ENCODE measurements at places on chromosomes 11 and 22. TPM values are rescaled to one million over a fixed set of nuclear protein-coding genes. Genes with fewer than 3 reads are reported as not detected.
A peak's percentile ranks its signal among the peaks of the same experiment; 100 is the strongest.

DNA sequence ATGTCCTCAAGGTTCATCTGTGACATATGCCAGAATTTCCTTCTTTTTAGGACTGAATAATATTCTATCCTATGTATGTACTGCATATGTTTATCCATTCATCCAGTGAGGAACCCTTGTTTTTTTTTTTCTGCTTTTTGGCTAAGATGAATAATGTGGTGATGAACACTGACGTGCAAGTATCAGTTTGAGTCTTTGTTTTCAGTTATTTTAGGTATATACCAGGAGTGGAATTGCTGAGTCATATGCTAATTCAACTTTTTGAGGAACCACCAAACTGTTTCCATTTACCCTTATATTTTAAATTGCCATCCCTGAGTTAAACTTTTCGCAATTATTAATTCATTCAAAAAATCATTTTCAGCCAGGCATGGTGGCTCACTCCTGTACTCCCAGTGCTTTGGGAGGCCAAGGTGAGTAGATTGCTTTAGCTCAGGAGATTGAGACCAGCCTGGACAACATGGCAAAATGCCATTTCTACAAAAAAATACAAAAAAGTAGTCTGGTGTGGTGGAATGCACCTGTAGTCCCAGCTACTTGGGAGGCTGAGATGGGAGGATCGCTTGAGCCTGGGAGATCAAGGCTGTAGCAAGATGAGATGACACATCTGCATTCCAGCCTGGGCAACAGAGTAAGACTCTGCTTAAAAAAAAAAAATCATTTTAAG, 64.2 kb downstream of the MICAL2 start:
- H3K4me1 ChIP-seq = no peaks in the 10 kb centered on the region
- H3K27ac ChIP-seq = peak overlapping the region; percentile 21
- H3K4me3 ChIP-seq = no peak overlapping the region
- no peak for DNase-seq

DNA sequence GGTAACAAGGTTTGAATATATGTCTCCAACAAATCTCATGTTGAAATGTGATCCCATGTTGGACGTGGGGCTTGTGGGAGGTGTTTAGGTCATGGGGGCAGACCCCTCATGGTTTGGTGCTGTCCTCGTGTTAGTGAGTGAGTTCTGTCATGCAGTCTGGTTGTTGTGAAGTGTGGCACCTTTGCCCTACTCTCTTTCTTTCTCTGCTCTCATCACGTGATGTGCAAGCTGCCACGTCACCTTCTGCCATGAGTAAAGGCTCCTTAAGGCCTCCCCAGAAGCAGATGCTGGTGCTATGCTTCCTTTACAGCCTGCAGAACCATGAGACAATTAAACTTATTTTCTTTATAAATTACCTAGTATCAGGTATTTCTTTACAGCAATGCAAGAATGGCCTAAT, 218.3 kb downstream of the NXPE2 start:
- no peaks in the 10 kb centered on the region for H3K36me3 ChIP-seq
- no peak overlapping the region for H3K27ac ChIP-seq
- no peaks in the 10 kb centered on the region for H3K27me3 ChIP-seq
- no peaks in the 10 kb centered on the region for H3K4me1 ChIP-seq
- no peak for DNase-seq

DNA sequence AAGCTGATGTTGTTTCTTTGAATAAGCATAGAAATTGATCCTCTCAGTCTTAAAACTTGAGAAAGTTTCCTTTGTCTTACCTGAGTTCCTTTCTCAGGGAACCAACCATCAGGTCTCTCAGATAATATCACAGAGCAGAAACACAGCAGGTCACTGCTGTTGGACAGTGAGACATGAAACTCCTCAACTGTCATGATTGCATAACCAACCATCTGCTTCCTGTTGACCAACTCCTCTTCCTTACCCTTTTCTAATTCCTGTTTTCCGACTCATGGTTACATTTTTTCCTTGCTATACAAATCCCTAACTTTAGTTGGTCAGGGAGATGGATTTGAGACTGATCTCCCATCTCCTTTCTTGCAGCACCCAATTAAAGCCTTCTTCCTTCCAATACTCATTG, 845.3 kb downstream of the FAM181B start:
- H3K36me3 ChIP-seq = no peaks in the 10 kb centered on the region
- H3K4me3 ChIP-seq = no peak overlapping the region
- H3K27ac ChIP-seq = no peak overlapping the region

- H3K4me1 ChIP-seq = no peaks in the 10 kb centered on the region
- H3K27ac ChIP-seq = no peak overlapping the region
- no peak for DNase-seq
These were observed 976 bp downstream of the HBD start for GRCh38 chr11:5233307-5233706.

GRCh38 chr22:29733362-29734201, 13.8 kb downstream of the CABP7 start:
- H3K4me3 ChIP-seq = no peak overlapping the region
- no peak for DNase-seq
- H3K27me3 ChIP-seq = no peaks in the 10 kb centered on the region
- no peaks in the 10 kb centered on the region for H3K4me1 ChIP-seq

DNA sequence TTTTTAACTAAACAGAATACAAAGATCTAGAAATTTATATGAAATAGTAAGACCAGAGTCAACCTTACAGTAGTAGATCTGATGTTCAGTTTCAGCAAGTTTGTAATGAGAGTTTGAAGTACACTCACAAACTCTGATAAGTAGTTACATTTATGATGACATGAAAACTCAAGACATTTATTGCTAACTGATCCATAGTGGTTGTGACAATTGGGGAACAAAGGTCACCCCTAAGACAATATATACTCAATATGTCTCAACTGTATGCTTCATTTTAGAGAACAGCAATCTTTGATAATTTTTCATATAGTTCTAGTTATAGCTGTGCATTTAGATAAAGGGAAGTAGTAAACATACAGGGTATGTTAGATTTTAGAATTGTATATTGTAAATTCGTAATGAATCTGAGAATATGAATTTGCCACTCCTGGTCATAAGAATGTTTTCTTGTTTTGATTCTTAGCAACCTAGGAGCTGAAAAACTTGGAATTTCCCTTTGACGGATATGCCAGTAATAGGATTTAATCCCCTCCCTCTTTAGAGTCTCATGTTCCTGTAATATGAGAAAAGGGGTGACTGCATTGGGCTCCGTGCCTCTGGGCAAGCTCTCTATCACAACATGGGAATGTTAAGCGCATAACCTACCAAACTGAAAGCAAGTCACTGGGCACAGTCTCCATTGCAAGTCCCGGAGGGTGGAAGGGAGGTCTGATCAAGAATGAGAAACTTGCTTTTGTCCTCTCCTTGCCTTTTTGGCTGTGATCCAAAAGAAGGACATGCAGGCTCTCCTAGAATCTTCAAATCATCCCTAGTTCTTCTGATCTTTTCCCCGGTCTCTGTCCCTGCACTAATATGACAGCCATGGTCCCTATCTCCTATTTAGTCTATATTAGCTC, 11.4 kb downstream of the OR10D3 start:
- H3K4me3 ChIP-seq = no peak overlapping the region
- peak; percentile 2 for DNase-seq
- no peaks in the 10 kb centered on the region for H3K4me1 ChIP-seq
- H3K36me3 ChIP-seq = no peaks in the 10 kb centered on the region
- H3K27me3 ChIP-seq = no peaks in the 10 kb centered on the region

- no peaks in the 10 kb centered on the region for H3K27me3 ChIP-seq
- no peak for DNase-seq
- no peak overlapping the region for H3K27ac ChIP-seq
- H3K36me3 ChIP-seq = no peaks in the 10 kb centered on the region
- no peak overlapping the region for H3K4me3 ChIP-seq
- peaks cover 17% of the 10 kb centered on the region for H3K4me1 ChIP-seq
These were observed 128.7 kb upstream of the TOP3B start for GRCh38 chr22:22111267-22111751.

CNGA4 gene
- 0.15 TPM for total RNA-seq

E2F8 gene
- total RNA-seq = 16.5 TPM

PANX3 gene
- not detected for total RNA-seq

ANKK1 gene
- 0.57 TPM for total RNA-seq

MS4A6E gene
- not detected for total RNA-seq

STX3 gene
- 5.5 TPM for total RNA-seq

CCDC89 gene
- total RNA-seq = 0.22 TPM
